ENCODE measurements at places on chromosomes 13 and 19. TPM values are rescaled to one million over a fixed set of nuclear protein-coding genes. Genes with fewer than 3 reads are reported as not detected.

TPTE2 gene
- total RNA-seq = not detected

PRR36 gene
- total RNA-seq = 0.19 TPM

KLK6 gene
- total RNA-seq = 0.51 TPM

PTH2 gene
- total RNA-seq = not detected

MISP3 gene
- total RNA-seq = 3.7 TPM

SERPINE3 gene
- not detected for total RNA-seq

ATP1A3 gene
- total RNA-seq = 4.1 TPM

IGFL2 gene
- total RNA-seq = 1.3 TPM

DACH1 gene
- not detected for total RNA-seq

PSG7 gene
- total RNA-seq = 0.16 TPM

TSSK6 gene
- total RNA-seq = 2.0 TPM

KLK8 gene
- not detected for total RNA-seq

ENOX1 gene
- total RNA-seq = 1.3 TPM

EPSTI1 gene
- total RNA-seq = 0.20 TPM

CLEC11A gene
- total RNA-seq = 11.4 TPM

PSG6 gene
- total RNA-seq = not detected

DMPK gene
- 51.7 TPM for total RNA-seq

GJA3 gene
- 1.4 TPM for total RNA-seq

NLRP7 gene
- not detected for total RNA-seq

ZNF415 gene
- not detected for total RNA-seq

KL gene
- total RNA-seq = 0.02 TPM

C19orf73 gene
- 2.4 TPM for total RNA-seq

CD70 gene
- 22.8 TPM for total RNA-seq

GPATCH1 gene
- total RNA-seq = 12.8 TPM

ERICH6B gene
- total RNA-seq = not detected

ZNF525 gene
- total RNA-seq = 0.57 TPM

S1PR4 gene
- total RNA-seq = 0.14 TPM

LCP1 gene
- total RNA-seq = 0.22 TPM

ZSCAN22 gene
- 3.0 TPM for total RNA-seq

PSPN gene
- total RNA-seq = 0.67 TPM

LRRC25 gene
- not detected for total RNA-seq

CGB7 gene
- total RNA-seq = 0.53 TPM

TMEM59L gene
- 7.2 TPM for total RNA-seq

CD177 gene
- total RNA-seq = 0.07 TPM

EID2 gene
- total RNA-seq = 40.3 TPM

LILRA5 gene
- total RNA-seq = not detected

ZNF222 gene
- 3.0 TPM for total RNA-seq

ZGLP1 gene
- 1.7 TPM for total RNA-seq

Data from A549 treated with Mapracorat at 1 μM for 4 hours (cell line).